ENCODE measurements at places on chromosomes 2 and 18. TPM values are rescaled to one million over a fixed set of nuclear protein-coding genes. Genes with fewer than 3 reads are reported as not detected.
A peak's percentile ranks its signal among the peaks of the same experiment; 100 is the strongest.

FBXO15 gene
- total RNA-seq = not detected

LOXHD1 gene
- 0.15 TPM for total RNA-seq

CCL20 gene
- total RNA-seq = not detected

LGALSL gene
- 12.8 TPM for total RNA-seq

DSC2 gene
- total RNA-seq = 15.4 TPM

BIRC6 gene
- total RNA-seq = 101 TPM

ANKRD39 gene
- total RNA-seq = 20.4 TPM

MAP2 gene
- total RNA-seq = 100.0 TPM

REG3A gene
- total RNA-seq = not detected

PLCD4 gene
- 18.8 TPM for total RNA-seq

ASAP2 gene
- total RNA-seq = 31.4 TPM

PRLH gene
- total RNA-seq = not detected

FEV gene
- total RNA-seq = not detected

NAT8 gene
- total RNA-seq = not detected

EMILIN1 gene
- 257 TPM for total RNA-seq

TANC1 gene
- total RNA-seq = 37.4 TPM

GRCh38 chr2:219133976-219134375 is 26.6 kb downstream of the NHEJ1 start:
- no peak for ATAC-seq

DNA sequence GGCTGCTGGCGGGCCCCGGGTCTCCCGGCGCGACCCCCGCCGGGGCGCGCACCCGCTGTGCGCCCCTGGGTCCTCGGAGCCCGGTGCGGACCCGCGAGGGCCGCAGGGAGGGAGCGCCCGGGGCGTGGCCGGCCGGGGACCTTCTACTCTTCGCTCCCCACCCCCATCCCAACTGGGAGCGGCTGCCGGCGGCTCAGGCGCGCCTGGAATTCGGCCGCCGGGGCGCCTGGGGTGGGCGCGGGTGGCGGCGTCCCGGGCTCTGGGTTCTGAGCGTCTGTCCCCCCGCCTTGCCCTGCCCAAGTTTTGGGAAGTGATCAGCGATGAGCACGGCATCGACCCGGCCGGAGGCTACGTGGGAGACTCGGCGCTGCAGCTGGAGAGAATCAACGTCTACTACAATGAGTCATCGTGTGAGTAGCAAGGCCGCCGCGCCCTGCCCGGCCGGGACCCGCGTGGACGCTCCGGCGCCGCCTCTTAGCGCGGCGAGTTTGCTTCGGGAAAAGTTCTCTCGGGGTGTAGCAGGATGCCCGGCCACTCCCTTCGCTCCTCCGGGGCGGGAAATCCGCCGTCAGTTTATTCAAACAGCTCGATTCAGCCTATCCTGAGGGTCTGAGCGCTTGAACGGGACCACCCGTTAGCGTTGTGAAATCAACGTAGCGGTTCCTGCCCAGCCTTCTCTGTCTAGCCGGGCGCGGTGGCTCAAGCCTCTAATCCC is 502 bp downstream of the TUBB6 start:
- ATAC-seq = peak; percentile 86

DNA sequence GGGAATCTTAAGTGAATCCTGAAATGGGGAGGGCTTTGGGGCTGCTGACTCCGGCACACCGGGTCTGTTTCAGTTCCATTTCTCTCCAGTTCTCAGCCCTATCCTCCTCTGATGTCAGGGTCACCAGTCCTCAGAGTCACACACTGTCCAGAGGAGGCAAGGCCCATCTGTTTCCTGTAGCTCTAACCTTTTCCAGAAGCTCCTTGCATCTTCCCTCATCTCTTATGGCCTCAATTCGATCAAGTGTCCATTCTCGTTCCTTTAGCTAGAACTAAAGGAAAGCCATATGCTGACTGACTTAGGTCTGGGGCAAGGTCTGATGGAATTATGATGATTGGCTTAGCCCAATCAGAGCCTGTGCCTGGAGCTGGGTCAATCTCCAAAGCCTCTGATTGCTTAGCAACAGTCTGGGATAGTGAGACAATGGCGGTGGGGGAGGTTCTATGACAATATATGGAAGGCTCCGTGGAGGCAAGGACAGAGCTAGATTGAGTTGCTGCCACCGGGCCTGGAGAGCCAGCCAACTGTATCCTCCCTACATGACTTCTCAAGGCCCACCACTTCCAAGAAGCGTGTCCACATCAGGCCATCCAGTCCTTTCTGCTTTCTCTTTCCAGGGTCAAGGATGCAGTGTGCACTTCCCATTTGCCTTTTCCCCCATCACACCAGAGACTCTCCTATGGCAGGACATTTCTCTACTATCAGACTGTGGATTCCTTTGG is 5.2 kb downstream of the ANKRD53 start:
- ATAC-seq = no peak

- ATAC-seq = no peak
Measured at GRCh38 chr2:96701636-96702035, 38.2 kb downstream of the LMAN2L start.

- no peak for ATAC-seq
Measured at GRCh38 chr2:28654663-28655320, 96.8 kb upstream of the PPP1CB start.

DNA sequence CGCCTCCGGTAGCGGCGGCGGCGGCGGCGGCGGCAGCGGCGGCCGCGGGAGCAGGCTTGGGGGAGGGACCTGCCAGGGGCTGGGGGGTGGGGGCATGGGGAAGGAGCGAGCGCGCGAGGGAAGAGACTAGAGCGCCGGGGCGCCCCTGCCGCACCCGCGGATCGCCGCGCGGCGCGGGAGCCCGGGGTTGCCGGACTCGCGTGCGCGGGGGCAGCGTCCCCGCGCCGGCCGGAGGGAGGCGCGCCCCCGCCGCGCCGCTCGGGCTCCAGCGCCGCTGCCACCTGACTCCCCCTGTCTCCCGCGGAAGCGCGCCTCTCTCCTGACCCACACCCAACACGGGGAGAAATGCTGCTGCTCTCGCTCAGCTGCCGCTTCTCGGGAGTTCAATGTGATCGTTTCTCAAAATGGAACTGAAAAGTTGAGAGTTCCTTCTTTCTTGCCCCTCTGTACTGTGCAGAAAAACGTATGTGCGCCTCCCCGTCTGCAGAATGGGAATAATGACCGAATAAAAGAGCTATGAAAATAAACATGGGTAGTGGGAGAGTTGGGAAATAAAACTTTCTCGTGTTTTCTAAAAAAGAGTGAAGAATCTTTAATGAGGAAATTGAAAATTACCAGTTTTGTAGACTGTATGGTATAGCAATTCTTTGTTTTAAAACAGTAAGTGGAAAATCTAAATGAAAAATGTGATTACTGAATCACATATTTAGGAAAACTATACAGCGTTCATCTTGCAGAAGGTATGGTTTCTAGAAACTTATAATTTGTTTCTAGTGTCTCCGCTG is 455 bp upstream of the TLK1 start:
- peak; percentile 88 for ATAC-seq

GRCh38 chr2:200329798-200330197 is 23.3 kb downstream of the SPATS2L start:
- no peak for ATAC-seq

GRCh38 chr2:35790292-35790691 is 565.3 kb upstream of the CRIM1 start:
- no peak for ATAC-seq

DNA sequence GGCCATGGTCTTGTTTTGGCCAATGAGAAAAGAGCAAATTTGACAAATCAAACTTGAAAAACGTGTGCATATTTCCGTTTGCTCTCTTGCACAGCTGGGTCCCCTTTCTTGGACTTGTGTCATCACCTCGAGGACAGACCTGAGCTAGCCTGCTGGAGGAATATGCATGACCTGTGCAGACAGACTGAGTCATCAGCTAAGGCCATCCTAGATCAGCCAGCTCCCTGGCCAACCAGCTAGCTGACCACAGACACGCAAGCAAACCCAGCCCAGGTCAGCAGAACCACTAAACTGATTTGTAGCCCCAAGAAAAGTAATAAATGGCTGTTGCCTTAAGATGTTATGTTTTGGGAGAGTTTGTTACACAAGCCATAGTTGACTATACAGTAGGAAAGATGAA is 61.3 kb upstream of the PAX3 start:
- ATAC-seq = no peak

DNA sequence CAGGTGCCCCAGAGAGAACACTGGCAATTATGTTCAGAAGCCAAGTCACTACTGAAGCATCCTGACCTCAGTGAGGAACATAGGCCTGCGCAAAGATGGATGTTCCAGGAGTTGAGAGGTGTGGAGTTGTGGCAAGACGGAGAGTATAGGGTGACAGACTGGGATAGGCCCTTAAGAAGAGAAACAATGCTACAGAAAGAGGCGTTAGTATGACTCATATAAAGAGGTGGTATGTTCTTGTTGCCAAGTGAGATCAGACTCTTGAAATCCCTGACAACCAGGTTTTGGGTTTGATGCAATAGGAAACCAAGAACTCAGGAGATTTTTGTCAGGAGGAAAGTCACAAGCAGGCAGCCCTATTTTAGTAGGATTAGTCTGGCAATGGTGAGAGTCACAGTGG is 185.6 kb downstream of the RIT2 start:
- no peak for ATAC-seq

DNA sequence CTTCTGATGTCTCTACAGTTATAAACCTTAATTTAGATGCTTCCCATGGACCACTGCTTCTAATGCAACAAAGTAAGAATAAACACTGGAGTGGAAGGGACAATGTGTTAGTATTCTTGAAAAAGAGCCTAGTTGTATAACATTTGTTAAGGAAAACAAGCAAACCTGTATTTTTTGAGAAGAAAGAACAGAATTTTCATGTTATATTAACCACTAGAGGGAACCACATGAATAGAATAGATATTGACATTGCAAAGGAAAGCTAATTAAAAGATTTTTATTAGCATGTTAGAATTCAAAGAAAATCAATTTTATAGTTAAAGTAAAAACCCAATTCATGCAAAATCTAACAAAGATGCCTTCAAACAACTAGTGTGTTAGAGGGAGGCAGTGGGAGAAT is 151.2 kb upstream of the BARD1 start:
- ATAC-seq = no peak

DNA sequence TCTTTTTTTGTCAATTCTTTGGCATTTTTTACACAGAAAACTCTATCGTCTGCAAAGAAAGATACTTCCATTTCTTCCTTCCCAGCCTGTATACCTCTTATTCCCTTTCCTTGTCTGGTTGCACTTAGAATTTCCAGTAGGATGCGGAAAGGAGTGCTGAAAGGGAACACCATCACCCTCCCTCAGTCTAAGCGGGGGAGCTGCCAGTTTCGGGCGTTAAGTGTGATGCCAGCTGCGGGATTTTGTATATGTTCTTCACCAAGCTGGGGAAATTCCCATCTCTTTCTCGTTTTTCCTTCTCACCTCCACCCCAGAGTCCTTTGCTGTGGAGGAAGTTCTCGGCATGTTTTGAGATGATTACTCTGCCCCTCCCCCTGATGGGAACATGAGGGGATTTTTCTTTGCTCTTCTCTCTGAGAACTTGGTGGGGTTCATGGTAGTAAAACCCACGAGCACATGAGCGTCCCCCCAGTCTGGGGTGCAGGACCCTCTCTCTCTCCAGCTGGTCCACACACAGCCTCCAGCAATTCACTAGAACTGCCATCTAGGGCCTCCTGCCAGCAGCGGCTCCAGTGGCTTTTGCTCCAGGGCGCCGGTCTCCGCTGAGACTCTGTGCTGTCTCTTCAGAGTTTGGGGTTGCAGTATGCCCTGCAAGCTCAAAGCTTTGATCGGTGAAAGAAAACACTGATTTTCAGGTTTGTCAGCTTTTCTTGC is 15.5 kb downstream of the AQP12A start:
- ATAC-seq = no peak

GRCh38 chr18:3086871-3087270 is 73.9 kb upstream of the LPIN2 start:
- ATAC-seq = no peak

DNA sequence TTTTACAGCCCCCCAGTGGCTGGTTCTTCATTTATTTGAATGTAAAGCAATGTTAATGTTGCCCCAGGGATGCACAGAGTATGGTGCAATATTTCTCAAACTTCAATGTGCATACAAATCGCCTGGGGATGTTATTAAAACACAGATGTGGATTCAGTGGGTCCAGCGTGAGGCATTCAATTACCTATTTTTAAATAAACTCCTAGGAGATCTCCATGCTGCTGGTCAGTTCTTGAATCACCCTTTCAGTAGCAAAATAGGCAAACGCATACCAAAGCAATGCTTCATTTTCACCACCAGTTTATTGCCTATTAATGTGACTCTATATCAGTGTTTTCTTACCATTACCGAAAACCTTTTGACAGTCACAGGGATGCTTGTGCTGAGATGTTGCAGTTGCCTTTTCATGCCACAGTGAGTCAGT is 530.7 kb downstream of the CBLN2 start:
- no peak for ATAC-seq

- ATAC-seq = no peak
Measured at GRCh38 chr2:207184768-207185167, 19.0 kb upstream of the KLF7 start.

DNA sequence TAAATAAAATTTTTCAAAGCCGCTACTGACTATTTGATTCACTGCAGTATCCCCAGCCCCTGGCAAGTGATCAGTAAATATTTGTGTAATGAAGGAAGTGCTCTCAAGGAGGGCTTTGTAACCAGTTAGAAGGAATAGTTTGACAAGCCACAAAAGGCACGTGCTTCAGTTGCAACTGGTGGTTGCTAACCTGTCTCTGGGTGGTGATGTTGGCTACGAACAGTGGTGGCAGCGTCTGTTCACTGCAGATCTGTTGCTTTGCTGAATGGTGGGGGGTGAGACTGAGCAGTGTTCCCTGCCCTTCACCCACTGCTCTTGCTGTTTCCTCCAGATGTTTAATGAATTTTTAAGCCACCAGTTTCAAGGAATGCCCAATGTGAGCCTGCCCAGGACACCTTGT is 73.9 kb upstream of the SIX2 start:
- no peak for ATAC-seq

DNA sequence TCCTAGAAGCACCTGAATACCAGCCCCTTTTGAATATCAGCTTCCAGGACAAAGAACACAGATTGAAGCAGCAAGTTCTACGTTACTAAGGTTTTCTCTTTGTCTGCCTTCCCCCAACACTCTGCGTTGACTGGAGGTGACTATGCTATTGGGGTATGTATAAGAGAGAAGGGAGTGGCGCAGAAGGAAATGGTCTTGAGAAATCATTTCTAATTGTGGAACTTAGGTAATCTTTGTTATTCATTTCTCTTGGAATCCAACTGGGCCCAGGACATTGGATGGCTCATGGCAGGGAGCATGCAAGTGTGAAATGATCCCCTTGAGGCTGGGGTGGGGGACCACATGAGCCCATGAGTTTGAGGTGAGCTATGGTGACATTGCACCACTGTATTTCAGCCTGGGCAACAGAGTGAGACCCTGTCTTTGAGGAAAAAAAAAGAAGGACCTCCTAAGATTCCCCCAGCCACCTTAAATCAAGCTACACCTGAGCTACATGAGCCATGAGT is 29.7 kb downstream of the XDH start:
- no peak for ATAC-seq

GRCh38 chr2:54122939-54123338 is 7.5 kb downstream of the ACYP2 start:
- no peak for ATAC-seq

- no peak for ATAC-seq
Measured at GRCh38 chr2:240141736-240142135, 1.3 kb upstream of the OTOS start.
